ENCODE measurements at places on chromosomes 7 and 10. TPM values are rescaled to one million over a fixed set of nuclear protein-coding genes. Genes with fewer than 3 reads are reported as not detected.

DNA sequence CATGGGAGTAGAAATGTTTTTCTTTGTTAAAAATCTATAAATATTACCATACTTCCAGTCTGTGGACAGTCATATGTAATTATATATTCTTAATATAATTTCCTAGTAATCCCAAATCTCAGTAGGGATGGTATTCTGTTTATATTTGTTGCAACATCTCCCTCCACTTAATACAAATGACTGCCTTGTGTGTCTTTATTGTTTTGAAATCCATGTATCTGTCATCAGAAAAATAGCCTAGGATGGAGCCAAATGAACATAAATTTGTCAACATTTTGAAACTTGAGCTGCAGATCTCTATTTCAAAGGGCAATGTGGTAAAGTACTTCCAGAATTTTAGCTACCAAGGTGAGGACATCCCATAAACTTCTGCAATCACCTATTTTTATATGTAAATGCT is 290.7 kb downstream of the TSPAN12 start:
- no peaks in the 10 kb centered on the region for H3K36me3 ChIP-seq
- no peak overlapping the region for H3K4me3 ChIP-seq
- DNase-seq, result no peak
- no peak overlapping the region for H3K27ac ChIP-seq
- no peaks in the 10 kb centered on the region for H3K4me1 ChIP-seq

PRPS1L1 gene
- not detected for total RNA-seq

DNA sequence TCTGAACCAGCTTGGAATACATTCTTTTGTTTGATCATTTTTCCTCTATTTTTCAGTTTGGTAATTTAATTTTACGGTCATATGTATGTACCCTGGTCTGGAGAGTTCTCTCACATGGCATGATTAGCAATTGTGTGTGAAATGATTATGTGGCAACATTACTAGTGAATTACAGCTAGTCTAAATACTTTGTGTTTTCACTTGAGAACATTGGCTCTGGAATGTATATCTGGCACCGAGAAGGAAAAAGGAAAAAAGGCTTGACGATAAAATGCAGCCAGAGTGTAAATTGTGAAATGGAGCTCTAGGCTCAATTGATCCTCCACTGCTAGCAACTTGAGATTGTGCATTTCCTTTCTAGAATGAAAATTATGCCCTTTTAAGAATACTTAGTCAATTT is 397.2 kb downstream of the EXOC4 start:
- H3K27me3 ChIP-seq, result no peaks in the 10 kb centered on the region
- H3K27ac ChIP-seq, result no peak overlapping the region
- DNase-seq, result no peak
- H3K36me3 ChIP-seq, result no peaks in the 10 kb centered on the region
- H3K4me1 ChIP-seq, result no peaks in the 10 kb centered on the region
- no peak overlapping the region for H3K4me3 ChIP-seq

GRCh38 chr7:138945821-138946220 is 35.4 kb downstream of the KIAA1549 start:
- H3K36me3 ChIP-seq, result no peaks in the 10 kb centered on the region
- no peaks in the 10 kb centered on the region for H3K4me1 ChIP-seq
- peaks cover 4% of the 10 kb centered on the region for H3K27me3 ChIP-seq
- no peak overlapping the region for H3K27ac ChIP-seq
- no peak overlapping the region for H3K4me3 ChIP-seq

CHPF2 gene
- total RNA-seq, result 23.7 TPM

CALML3 gene
- total RNA-seq, result not detected

GRCh38 chr10:77664008-77664407 is 26.4 kb upstream of the KCNMA1 start:
- no peak overlapping the region for H3K4me3 ChIP-seq
- peaks cover 31% of the 10 kb centered on the region for H3K27me3 ChIP-seq
- DNase-seq, result no peak
- no peaks in the 10 kb centered on the region for H3K36me3 ChIP-seq
- H3K4me1 ChIP-seq, result no peaks in the 10 kb centered on the region
- H3K27ac ChIP-seq, result no peak overlapping the region

DNA sequence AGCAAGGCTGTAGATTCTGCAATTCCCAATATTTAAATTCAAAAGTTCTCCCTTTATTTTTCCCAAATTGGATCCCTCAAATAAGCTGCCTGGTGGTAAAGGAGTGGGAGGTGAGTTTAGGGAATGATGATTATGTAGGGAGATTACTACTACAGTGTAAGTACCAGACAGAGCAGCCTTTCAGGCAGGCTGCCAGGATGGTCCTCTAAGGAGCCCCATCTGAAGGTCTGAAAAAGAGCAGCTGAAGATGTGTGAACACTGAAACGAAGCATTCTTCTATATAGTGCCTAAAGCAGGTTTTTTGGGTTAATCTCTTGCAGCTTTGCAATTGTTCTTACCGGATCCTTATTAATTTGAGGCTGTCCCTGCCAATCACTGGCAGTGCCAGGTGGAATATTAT is 84.7 kb downstream of the CREB5 start:
- H3K27ac ChIP-seq, result no peak overlapping the region
- no peak for DNase-seq
- H3K36me3 ChIP-seq, result no peaks in the 10 kb centered on the region
- H3K27me3 ChIP-seq, result peaks cover 6% of the 10 kb centered on the region
- no peak overlapping the region for H3K4me3 ChIP-seq

Measured in activated CD8-positive, alpha-beta T cell treated with anti-CD3 and anti-CD28 coated beads for 36 hours (primary cell).